ENCODE measurements at places on chromosomes 12 and 14.

GRCh38 chr12:2794191-2794735, 507 bp upstream of the FKBP4 start:
- no peak for DNase-seq

- DNase-seq = no peak
Observed at GRCh38 chr12:27958675-27959074, 13.9 kb downstream of the PTHLH start.

DNA sequence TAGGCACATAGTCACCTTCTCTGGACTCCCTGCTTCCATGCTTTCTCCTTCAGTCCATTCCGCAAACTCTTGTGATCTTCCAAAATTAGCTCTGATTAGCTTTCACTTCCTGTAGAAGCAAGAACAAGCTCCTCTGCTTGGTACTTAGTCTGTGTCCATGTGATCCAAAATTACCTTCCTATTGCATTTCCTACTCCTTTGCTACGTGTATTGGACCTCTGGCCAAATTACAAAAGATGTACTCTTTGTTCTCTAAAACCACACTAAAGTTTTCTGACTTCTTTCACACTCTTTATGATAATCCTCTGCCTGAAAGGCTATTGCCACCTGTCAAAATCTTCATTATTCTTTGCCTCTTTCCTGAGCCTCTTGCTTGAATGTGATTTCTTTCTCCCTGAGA, 786 bp upstream of the TSFM start:
- no peak for DNase-seq

- no peak for DNase-seq
Observed at GRCh38 chr12:10048526-10048925, 18.0 kb downstream of the CLEC9A start.

DNA sequence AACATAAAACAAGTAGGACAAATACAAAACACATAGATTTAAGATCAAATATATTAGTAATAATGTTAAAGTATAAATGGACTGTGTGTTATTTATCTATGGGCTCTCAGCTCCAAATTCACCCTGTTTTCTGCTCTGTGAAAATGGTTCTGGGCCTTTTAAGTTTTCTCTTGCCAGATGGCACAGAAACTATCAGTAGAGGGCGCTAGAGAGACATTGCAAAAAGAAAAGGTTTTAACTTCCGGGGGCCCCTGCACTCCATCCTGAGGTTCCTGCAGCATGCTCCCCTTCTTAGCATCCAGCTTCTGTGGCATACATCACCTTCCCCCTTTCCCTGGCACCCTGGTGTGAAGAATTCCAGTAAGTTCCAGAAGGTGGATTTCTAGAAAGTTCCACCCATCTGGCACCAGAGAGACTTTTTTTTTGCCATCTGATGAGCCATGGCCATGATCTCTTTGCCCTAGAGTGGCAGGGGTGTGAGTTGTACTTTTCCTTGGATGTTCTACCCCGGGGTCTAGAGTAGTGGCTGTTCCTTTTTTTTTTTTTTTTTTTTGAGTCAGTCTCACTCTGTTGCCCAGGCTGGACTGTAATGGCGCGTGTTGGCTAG, 29.3 kb downstream of the ZCRB1 start:
- DNase-seq = peak; percentile 7

GRCh38 chr12:6725350-6725749, 1.5 kb downstream of the COPS7A start:
- DNase-seq = no peak

DNA sequence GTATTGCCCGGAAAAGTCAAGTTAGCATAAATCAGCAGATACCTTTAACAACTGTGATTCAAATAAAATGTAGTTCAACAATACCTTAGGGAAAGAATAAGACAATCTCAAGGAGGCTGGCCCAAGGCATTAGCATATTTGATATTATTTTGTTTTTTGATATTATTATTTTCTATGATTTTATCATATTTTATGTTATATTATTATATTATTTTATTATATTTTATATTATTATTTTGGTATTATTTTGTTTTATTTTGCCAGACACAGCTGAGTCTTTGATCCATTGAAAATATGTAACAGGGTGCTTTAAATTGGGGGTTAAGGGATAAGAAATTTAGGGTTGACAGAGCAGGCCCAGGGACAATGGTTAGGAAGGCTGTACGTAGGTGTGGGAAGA, 607.9 kb upstream of the USP15 start:
- DNase-seq = no peak

DNA sequence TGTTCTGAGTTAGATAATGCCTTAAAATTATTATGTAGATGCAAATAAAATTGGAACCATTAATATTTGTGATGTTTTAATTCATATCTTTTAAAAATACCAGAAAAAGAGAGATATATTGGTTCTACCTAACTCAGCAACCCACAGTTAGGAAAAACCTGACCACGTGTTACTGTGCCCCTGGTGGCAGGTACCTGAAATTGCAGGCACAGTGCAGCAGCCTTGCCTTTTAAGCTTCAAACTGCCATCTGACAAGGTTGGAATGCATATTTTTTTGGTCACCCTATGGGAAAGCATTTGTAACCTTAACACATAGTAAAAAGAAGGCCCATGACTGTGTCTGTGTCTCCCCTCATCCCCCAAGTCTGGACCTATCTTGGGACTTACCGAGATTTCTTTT, 109.4 kb upstream of the NOS1 start:
- no peak for DNase-seq

GRCh38 chr12:4555804-4556203, 6.2 kb upstream of the DYRK4 start:
- no peak for DNase-seq

DNA sequence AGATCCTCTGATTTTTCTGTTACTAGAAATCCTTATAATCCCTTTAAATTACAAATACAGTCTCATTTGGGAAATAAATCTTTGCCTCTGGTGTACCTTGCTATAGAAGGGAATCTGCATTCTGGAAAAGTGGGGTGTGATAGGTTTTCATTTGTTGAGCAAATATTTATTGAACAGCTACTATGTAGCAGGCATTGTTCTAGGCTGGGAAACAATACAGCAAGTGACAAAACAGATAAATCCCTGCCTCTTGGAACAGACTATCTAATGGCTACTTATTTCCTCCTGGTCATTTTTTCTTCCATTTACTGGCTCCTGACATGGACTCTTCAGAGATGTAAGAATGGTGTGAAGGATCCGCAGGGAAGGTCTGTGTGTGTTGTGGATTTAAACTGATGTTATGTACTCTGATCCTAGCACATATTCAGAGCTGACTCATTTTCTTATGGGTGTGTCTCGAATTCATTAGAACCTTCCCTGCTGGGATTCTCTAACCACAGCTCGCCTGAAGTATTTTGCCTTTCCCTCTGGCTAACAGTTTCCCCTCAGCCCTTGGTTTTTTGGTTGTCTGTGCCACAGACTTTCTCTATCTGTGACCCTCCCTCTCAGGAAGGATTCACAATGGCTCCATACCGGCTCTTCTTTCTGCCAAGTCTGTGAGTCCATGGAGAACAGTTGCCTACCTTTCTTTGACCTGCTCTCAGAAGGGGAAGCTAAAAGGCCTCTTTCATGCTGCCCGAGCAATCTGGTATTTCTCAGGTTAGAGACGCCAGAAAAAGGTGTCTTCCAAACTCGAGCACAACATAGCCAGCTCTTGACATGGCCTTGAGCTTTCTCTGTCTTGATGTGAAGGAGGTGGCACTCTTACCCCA, 53.7 kb downstream of the TMTC2 start:
- DNase-seq = no peak

Data from stomach (tissue), 19 donors.